ENCODE measurements at places on chromosomes 12 and 14.

DNA sequence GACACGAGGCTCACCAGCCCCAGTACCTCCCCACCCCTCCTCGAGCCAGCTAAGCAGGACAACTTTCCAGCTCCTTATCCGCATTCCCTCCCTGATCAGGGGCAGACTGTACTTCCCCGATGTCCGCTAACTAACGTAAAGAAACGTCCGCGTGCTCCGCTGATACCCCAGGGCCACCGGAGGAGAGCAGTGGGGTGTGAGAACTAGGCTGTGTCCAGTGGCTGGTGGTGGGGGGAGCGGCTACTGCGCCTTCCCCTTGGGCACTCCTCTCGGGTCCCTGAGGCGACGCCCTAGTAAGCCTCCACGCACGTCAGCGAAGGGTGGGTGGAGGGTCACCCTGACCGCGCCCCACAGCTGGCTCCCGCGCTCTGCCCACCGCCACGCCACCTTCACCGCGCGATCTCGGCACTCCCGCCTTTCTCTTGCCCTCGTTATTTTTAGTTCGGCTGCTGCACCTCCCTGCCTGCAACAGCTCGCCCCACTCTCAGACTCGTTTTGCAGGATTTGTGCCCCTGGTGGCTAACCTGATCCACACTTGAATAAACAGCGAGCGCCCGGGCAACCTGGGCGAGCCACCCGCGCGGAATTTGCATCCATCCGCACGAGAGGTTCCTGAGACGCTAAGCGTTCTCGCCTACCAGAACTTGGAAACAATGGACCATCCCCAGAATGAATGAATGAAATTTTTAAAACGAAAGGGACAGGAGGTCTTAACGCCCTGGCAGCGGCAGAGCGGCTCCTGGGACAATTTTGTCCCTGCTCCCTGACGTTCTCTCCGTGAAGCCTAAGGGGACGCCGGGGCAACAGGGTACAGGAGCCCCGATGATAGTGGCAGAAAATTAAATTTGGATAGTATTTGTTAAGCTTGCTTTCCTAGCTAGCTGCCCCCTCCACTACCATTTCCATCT is 6.9 kb upstream of the BMP4 start:
- peak; percentile 72 for DNase-seq

- no peak for DNase-seq
Measured at GRCh38 chr12:91003737-91004136, 1.0 kb downstream of the EPYC start.

- DNase-seq = no peak
Measured at GRCh38 chr12:52278575-52279421, 4.4 kb downstream of the KRT86 start.

GRCh38 chr14:68372368-68372767 is 420.5 kb downstream of the ZFP36L1 start:
- DNase-seq = no peak

DNA sequence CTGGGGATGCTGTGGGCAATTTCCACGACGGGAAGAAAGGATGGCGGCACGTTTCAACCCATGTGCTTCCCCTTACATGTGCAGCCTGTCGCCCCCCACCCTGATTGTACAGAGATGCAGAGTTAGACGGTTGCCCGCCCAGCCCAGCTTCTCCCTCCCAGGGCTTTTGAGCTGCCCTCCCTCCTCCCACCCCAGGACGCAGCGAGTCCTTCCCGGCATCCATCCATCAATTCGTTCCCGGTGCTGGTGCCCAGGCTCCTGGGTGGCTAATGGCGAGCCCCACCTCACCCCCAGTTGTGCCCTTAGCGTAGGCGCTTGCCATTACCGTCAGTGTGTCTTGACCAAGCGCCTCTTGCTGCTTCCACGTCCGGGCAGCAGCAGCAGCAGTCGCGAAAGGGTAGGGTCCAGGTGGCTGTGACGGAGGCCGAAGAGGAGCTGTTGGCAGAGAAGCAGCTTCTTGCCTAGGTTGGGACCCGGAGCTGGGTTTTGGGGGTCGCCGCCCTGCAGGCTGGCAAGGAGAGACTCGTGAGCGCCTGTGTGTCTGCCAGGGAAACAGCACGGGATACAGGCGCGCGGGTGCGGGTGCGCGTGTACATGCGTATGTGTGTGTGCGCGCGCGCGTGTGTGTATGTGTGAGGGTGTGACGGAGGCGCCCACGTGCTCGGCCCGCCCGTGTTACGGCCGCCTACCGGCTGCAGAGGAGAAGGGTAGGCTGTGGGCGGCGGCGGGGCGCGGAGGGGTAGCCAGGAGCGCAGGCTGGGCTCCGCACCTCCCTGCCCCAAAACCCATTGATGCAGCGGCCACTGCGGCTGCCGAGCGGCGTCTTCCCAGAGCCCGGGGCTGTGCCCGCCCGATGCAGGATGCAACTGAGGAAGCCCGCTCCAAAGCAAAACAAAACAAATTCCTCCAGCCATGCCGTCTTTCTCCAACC is at the start of gene SLC6A15:
Gene SLC6A15 (minus strand): TSS at position 602 of the 931 bp plus-strand sequence. CDS start 20,679 bp downstream, outside the sequence.
- DNase-seq = peak; percentile 90

DNA sequence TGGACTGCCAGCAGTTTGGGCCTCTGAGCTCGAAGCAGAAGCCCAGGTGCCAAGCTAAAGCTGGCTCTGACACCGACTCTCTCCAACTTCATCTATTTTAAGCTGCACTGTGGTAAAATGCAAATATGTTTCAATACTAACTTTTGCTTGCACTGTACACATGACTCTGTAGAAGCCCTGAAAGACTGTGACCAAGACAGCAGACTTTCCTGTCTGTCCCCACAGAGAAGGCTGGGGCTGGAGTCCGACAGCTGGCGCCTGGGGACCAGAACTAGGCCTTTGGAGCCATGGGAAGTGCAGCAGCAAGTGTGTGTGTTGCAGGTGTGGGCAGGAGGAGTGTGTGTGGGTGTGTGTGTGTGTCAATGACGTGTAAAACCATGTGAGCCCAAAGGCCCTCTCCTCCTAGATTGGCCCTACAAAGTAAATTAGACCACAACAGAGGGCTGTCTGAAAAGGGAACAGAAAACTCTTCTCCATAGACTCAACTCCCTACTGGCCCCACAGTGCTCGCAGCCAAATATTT is 16.4 kb upstream of the RAB35 start:
- no peak for DNase-seq

DNA sequence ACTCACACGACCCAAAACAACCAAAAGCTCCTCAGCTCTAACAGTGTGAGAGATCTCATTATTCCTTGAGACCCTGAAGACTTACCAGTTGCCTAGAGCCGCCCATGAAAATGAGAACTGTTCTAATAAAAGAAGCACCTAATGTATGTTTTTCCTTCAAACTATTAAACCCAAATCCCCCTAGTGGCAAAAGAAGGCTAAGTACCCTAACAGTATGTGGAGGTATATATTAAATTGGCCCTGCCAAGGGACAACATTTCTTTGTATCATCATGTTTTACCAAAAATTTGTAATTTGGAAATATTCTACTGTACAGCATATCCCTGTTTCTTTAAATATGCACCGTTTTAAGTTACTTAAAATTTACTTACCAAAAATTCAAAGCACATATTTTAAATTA is 38.0 kb upstream of the PPFIA2 start:
- no peak for DNase-seq

DNA sequence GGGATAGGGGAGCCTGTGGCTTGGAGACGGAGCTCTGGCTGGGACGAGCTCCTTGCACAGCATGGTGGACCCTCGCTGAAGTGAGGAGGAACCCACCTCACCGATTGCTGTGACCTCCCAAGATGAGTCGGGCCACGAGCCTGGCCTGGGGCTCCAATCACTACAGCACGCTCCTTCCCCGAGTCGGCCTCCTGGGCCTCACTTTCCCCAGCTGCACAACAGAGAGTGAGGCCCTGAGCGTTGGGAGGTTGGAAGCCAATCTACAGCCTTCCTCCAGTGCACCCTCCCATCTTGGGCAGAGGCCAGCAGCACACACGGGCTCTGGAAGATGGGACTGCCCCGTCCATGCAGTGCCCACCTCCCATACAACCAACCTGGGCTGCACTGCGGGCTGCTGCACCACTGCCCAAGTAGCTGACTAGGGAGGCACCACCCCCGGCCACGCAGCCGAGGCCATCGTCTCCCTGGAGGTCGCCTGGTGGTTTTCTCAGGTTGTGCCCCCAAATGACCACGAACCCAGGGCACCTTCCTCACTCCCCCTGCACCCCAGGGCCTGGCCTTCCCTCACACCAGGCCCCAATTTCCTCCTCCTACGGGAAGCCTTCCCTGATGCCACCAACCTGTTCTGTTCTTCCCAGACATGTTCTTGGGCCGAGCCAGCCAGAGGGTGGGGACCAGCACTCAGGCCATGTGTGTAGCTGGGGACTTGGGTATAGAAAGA is 152.3 kb upstream of the C14orf180 start:
- DNase-seq = no peak

DNA sequence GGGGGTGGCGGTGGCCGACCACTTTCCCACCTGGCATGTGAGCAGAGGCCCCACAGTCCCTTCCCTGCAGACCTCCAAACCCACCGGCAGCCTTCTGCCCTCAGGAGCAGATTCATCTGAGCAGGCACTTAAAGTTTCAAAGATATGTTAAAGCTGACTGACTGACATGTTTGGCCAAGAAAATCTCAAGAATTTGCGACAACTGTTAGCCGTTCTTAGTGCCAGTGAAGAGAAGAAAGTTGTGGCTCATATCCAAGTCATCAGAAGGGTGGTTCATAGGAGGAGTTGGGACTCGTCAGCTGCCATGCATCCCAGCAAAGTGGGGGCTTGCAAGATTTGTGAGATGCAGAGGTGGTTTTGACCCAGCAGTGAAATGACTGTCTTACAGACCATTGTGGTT is 27.2 kb downstream of the ELK3 start:
- peak; percentile 20 for DNase-seq

DNA sequence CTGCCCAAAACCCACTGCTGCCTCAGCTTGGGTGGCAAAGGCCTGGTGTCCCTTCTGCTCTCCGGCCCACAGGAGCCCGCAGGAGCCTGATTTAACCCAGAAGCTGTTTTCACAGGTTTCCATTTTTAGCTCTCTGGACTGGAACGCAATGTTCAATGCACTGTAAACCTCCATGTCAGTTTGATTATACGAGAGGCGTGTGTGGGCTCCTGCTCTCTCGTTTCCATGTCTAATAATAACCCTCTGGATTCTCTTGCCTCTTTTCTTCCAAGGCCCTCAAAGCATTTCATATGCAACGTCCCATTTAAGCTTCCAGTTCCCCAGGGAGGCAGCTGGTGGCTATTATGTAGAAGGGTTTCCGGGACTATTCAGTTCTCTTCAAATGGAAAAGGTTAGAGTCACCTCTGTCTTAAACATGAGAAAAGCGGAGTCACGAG is 161.1 kb downstream of the SUDS3 start:
- DNase-seq = no peak

DNA sequence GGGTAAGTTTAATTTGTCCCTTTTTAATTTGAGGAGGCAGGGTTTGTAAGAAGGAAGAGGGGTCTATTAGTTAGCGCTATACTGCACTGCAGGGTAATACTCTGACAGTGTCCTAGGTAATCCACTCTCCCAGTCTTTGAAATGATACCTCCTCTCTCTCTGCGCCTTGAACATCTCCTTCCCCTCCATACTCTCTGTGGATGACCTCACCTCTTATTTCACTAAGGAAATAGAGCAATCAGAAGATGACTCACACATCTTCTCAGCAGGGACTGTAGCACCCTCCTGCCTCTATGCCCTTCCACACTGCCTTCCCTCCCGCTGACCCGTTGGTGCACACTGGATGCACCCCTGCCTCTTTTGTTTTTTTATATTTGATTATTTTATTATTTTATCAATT is 94.2 kb downstream of the GRIP1 start:
- no peak for DNase-seq

DNA sequence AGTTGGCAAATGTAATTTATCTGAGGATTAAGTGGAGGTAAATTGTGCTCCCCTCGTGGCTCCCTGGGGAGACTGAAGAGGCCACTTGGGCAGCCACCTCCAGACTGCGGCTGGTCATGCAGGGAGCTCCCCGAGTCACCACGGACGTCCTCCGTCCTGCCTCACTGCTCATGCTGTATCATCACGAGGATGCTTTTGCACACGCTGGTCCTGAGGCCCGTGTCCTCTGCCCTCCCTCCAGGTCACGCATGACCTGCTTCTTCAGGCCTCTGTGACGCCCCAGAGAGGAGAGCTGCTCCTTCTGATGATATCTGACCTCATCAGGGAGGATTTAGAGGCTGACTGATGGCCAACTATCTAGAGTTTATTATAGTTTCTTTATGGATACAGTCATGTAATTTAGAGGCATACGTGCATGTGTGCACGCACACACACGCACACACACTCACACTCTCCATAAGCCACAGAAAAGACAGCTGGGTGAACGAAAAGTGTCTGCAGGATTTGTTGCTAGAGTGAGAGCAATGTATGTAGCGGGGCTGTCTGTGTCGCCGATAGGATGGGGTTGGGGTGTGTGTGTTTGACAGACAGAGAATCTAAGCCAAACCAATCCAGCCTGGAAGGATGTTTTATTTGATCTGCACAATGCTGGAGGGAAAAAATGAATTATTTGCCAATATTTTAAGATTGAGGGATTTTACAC is 160.0 kb downstream of the ADGRD1 start:
- peak; percentile 25 for DNase-seq

DNA sequence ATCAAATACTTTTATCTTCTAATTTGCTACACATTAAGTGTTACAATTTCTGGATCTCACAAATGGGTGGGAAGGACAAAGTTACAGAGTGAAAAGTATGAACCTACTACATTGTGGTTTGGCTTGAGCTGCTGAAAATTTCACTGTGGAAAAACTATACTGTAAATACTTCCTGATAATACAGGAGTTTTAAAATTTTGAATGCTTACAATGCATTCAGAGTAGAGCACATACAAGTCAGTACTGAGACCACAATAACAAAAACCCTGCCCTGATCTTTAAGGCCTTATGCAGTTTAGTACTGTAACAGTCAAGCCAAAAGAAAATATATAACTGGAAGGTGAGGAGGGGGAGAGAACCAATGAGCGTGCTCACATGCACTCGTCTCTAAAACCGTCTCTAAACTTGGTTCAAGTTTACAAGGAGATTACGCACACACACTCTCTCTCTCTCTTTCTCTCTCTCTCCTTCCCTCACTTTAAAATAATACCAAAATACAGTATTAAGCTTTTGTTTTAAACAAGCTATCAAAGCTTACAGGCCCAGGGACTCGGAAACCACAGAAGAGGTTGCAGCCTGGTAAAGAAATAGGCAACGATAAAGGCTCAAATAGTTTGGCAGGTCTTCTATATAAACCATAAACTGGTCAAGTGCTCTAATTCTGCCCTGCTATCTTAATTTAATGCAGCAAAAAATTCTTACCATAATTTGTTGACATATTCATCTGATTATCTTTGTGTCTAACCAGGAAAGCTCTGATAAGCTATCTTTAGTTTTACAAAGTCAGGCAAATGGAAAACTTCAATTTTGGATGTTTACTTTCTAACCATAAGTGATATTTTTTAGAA is 58.0 kb downstream of the ATF7 start:
- DNase-seq = no peak

DNA sequence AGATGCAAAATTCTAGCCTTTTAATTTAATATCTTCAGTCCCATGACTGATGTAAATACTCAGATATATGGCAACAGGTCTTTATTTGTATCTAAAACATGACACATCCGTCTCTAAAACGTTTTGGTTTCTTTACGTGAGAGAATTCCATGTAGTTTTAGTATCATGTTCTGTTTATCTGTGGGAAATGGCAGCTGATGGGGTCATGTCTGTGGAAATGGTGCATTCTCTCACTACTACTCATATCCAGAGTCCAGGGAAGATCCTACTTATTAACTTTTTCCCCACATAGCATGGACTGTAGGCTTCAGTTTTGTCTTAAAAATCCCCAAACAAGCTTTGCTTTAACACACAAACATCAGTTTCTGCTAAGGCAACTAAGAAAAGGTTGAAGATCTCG is 53.8 kb downstream of the SPTLC2 start:
- DNase-seq = no peak

- DNase-seq = no peak
Measured at GRCh38 chr12:16833376-16834015, 227.5 kb upstream of the LMO3 start.
